T-helper 17 cell (primary cell): ENCODE measurements at places on chromosomes 7 and 10. TPM values are rescaled to one million over a fixed set of nuclear protein-coding genes. Genes with fewer than 3 reads are reported as not detected.

- peak; percentile 4 for DNase-seq
- H3K36me3 ChIP-seq: no peaks in the 10 kb centered on the region
- no peaks in the 10 kb centered on the region for H3K27me3 ChIP-seq
- H3K27ac ChIP-seq: no peak overlapping the region
- peaks cover 7% of the 10 kb centered on the region for H3K4me1 ChIP-seq
- H3K4me3 ChIP-seq: no peak overlapping the region
Measured at GRCh38 chr7:136405931-136406777, 429.0 kb upstream of the MTPN start.

The PDE6C gene
- total RNA-seq: not detected

DNA sequence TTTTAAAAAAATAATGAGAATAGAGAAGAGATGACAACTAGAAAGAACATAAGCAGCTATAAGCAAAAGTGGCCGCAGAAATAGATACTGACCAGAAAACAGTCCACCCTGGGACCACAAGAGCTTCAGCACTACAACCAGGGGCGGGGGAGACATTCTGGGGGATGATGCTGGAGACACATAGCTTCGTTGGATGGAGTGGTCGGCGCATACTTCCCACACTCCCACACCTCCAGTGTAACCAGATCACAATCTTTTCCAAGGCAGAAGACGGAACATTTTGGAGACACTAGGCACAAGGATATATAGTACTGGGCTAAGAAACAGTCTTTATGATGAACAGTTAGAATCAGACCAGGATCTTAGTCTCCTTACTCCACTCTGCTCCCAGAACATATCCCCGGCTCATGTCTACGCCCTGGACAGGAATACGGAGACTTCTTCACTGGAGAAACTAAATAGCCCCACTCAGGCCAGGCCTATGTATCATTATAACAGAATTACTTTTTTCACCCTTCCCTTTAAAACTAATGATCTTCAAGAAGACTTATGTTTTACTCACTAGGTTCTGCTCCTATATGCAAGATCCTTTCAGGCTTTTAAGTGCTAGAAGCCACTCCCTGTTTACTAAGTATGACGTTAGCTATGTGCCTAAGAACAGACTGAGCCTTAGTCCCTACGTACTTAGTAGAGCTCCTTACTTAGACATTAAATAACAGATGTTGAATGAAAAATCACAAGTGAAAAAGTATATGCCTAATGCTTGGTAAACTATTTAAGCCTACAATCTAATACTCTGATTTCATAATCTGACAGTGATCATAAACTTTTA is 169.6 kb downstream of the SRPK2 start:
- H3K4me1 ChIP-seq: peaks cover 44% of the 10 kb centered on the region
- H3K27me3 ChIP-seq: no peaks in the 10 kb centered on the region
- no peak for DNase-seq

GRCh38 chr10:106795619-106796018 is 368.9 kb downstream of the SORCS1 start:
- DNase-seq: no peak
- H3K4me3 ChIP-seq: no peak overlapping the region
- H3K36me3 ChIP-seq: no peaks in the 10 kb centered on the region
- H3K27ac ChIP-seq: no peak overlapping the region
- no peaks in the 10 kb centered on the region for H3K27me3 ChIP-seq
- no peaks in the 10 kb centered on the region for H3K4me1 ChIP-seq

The CLCN1 gene
- not detected for total RNA-seq

GRCh38 chr10:49409755-49410154 is 13.9 kb upstream of the DRGX start:
- no peaks in the 10 kb centered on the region for H3K36me3 ChIP-seq
- no peak overlapping the region for H3K4me3 ChIP-seq
- H3K27me3 ChIP-seq: peaks cover 81% of the 10 kb centered on the region
- DNase-seq: no peak
- no peak overlapping the region for H3K27ac ChIP-seq

The C10orf120 gene
- not detected for total RNA-seq

GRCh38 chr10:52541006-52541473 is 227.0 kb downstream of the DKK1 start:
- H3K36me3 ChIP-seq: no peaks in the 10 kb centered on the region
- H3K4me3 ChIP-seq: no peak overlapping the region
- no peak overlapping the region for H3K27ac ChIP-seq
- H3K27me3 ChIP-seq: no peaks in the 10 kb centered on the region
- no peaks in the 10 kb centered on the region for H3K4me1 ChIP-seq
- DNase-seq: no peak

DNA sequence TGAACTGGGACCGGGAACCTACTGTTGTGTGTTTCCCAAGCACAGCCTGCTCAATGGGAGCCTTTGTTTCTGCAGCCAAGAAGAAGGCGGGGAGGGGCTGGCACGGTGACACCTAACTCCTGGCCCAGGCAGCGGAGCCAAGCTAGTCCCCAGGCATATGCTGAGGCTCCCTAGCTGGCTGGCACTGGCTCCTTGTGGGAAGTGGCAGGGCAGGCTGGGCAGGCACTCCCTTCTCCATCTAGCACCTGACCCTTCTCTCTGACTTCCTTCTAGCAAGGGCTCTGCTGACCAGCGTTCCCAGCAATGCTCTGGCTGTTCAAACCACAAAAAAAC is 325.0 kb downstream of the PLXNA4 start:
- no peaks in the 10 kb centered on the region for H3K4me1 ChIP-seq
- DNase-seq: no peak
- H3K27me3 ChIP-seq: peaks cover 20% of the 10 kb centered on the region
- H3K4me3 ChIP-seq: no peak overlapping the region
- H3K36me3 ChIP-seq: no peaks in the 10 kb centered on the region
- no peak overlapping the region for H3K27ac ChIP-seq
